ENCODE measurements at places on chromosomes 6 and 20.
A peak's percentile ranks its signal among the peaks of the same experiment; 100 is the strongest.

DNA sequence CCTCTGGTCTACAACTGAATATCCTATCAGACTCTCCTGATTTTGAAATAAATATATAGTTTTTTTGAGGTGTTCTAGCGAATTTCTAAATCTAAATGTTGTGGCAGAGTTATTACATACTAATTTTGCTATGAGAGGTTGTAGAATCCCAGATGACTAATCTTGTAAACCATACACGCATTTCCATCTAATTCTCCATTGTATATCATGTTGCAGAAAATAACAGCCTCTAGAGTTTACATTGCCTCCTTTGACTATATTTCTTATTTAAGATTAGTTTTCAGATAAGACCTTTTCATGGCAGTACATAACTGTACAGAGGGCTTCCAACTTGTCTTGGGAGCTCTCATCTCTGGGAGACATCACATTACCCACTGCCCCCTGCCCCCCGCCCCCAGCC is 22.9 kb downstream of the PTPN1 start:
- no peak for DNase-seq

DNA sequence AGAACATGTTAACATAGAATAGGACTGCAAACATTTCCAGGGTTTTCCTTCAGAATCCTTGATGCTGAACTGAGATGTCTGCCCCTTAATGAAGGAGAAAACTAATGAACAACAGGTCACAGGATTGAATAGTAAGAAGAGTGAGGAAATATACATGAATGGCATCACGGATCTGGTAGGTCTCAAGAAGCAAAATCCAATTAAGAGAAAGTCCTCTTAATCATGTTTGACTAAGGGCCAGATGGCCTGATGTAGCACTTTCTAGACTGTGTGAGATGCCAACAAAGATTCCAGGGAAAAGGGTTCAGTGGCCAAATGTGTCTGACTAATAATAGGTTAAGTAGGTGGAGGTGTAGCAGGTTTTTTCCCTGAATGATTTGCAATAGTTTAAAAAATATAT is 13.7 kb upstream of the SHPRH start:
- no peak for DNase-seq

DNA sequence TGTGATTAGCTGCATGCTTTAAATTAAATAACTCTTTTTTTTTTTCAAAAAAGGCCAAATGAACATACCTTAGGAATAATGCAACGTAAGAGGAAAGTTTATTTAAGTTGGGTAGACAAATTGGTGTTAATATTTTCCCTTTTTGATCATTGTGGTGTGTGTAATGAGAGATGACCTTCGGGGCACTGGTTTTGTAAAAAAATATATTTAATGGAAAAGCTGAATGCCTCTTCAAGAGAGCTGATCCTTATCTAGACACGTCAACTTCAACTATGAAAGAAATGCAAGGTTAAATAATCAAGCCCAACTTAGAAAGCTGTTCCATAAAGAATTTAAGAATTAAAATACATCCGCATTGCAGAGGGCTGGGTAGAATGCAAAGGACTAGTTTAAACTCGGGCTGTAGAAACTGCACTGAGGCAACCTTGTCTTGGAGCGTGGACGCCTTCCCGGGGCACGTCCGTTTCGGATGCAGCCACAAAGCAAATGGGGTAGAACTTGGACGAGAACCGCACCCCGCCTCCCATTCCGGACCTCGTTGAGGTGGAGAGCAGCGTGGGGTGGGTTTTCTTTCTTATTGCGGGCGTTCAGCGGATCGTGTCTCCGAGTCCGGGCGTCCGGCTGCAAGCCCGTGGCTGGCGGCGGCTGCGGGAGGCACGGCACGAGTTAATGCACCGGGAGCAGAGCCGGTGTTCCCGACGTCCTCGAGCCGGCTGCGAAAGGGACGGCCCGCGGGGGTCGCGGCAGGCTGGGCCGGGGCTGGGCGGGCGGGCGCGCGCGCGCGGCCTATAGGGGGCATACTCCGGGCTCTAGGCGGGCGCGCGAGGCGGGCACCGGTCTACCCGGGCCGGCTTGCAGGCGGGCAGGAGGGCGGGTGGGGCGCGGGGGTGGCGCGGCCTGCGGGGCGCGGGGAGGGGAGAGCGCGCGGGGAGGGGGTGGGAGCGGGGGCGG is 1.9 kb downstream of the JARID2 start:
- DNase-seq, result peak; percentile 58

DNA sequence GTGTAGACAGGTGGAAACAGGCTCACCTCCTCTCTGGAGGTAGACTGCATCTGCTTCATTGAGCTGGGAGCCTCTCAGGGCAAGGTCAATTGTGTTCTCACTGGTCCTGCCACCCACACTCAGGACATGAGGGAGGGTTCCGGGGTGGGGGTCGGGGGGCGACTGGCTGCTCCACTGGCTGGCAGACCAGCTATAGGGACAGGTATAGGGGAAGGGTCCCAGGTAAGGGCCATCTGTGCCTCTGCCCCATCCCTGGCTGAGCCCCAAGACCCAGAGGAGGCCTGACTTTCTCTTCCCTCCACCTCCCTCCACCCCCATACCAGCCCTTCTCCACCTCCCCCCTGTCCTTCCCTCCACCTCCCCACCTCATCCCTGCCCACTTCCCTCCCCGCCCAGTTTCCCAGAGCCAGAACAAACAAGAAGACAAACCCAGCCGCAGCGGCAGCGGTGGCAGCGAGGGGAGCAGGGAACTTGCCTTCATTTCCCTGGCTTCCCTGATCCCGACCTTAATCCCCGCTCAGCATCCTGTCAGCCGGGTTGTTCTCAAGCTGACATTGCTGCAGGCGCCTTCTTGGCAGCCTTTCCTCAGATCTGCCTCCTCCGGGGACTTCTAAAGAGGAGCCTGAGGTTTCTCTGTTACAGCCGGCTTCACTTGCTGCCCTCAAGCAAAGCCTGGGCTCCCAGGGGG is 18.3 kb upstream of the FOXP4 start:
- no peak for DNase-seq

- peak; percentile 69 for DNase-seq
These were observed 34.2 kb downstream of the DTNBP1 start for GRCh38 chr6:15628499-15629131.

GRCh38 chr20:36878941-36879340 is 3.0 kb downstream of the TLDC2 start:
- no peak for DNase-seq

- no peak for DNase-seq
These were observed 205.3 kb upstream of the CNR1 start for GRCh38 chr6:88371480-88371879.

DNA sequence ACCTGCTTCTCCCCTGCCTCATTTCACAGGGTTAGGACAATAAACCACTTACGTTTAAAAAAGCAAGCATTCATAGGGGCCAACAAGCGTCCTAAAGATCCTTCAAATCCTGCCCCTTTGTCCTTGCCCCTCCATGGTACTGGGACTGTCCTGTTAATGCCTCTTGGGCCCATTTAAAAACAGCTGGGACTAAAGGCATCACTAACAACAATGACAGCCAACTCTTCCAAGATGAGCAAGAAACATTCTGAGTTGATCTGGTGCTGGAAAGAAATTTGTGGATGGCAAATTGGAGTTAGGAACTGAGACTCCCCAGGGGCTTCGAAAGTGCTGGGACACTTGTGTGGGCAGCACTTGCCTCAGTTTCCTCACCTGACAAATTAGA is 93.4 kb downstream of the ZMYND8 start:
- no peak for DNase-seq

GRCh38 chr6:112480553-112480952 is 133.4 kb downstream of the RFPL4B start:
- no peak for DNase-seq

- DNase-seq, result no peak
These were observed 136.2 kb downstream of the BMP7 start for GRCh38 chr20:57130160-57130772.

DNA sequence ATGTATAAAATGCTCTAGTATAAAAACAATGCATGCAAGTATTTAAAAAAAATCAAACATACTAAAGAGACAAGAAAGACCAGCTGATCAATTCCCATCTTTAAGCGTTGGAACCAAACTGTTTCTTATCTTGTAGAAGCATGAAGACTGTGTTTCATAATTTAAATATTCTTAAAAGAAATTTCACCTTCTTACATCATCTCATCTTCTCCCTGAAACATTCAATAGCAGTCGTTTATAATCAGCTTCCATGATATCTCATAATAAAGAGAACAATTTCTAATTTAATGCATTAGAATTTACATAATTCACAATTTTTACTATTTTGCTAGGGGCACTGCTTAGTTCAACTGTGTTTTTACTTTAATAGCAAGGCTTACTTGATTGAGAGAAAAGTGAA is 468.1 kb upstream of the MARCKS start:
- DNase-seq, result no peak

DNA sequence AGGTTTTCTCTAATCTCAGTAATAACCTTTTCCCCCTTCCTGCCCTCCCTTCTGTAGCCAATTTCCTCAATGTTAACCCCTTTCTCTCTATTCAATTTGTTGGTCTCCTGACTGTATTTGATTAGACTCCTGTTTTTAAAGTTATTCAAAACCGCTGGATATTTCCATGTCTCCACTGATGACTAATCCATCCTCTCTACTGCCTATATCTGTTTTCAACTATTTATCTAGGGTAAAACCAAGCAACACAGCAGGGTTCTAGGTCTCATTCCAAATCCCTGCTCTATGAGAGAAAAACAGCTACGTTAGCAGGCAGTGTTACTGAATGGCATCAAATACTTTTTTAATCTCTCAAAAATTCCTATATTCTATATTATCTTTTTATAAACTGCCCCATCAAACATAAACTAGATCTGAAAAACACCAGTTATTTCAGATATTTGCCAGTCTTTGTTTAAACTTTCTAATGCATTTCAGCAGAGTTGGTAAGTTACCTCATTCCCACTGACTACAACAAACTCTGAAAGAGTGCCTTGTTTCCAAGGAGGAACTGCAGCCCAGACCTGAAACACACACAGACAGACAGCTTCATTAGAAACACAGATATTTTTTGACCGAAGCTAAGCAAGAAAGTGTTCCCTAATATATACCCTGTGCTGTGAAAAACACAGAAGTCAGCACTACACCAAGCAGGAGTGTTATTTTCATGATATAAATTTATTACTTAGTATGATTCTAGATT is 8.2 kb downstream of the RTN4IP1 start:
- DNase-seq, result no peak

GRCh38 chr6:88165087-88165843 is 882 bp downstream of the CNR1 start:
- DNase-seq, result no peak

DNA sequence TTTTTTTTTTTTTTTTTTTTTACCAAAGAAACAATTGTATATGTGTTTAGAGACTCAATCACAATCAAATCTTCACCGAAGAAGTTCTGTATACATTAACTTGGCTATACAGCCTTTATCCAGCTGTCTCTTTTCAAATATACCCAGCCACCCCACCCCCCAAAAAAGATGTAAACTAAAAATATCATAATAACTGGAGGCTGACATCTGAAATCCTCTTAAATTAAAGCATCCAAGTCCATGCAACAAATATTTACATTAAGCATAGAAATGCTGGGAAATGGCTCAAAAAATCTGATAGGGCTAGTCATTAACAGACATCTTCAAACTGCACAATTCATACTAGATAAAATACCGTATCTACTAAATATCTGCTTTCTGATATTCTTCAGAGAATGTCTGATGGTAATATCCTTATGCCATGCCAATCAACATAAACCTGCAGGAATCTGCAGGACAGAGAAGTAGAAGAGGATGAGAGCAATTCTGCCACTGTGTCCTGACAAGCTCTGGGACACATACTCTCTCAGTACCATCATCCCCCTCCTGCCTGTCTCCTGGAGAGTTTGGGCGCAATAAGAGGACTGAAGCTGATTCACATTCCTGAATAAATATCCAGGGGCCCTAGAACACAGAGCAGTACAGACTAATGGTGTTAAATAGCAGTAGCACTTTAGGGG is 152.4 kb downstream of the KIF6 start:
- no peak for DNase-seq

- no peak for DNase-seq
These were observed 468.2 kb downstream of the MMUT start for GRCh38 chr6:48994811-48995210.

DNA sequence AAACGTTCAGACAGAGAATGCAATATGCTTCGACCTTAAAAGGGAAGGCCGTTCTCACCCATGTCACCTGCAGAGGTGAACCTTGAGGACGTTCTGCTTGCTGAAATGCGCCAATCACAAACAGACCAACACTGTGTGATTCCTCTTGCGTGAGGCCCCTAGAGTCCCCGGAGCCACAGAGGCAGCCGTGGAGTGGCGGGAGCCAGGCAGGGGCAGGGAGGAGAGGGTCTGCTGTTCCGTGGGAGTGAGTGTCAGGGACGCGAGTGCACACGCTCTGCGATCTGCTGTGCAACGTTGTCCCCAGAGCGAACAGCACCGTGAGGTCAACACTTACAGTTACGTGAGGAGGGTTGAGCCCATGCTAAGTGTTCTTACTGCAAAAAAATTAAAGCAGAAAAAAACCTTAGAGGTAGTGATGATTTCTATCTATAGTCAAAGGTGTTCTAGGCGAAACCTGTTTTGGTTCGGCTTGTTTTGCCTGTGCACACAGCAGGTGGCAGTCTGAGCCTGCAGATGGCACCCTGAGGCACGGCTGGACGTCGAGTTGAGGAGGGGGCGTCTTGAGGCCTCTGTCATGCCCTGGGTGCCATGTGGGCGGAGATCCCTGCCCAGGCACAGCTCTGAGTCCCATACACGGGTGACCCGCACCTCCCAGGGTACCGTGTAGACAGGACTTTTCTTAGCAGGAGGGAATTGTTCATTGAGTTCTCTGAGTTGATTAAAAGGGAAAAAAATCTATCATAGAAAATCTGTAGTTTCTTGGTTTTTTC is 71.7 kb upstream of the FRMD1 start:
- DNase-seq, result no peak

GRCh38 chr6:169979873-169980432 is 228.5 kb downstream of the ERMARD start:
- DNase-seq, result no peak

- DNase-seq, result no peak
These were observed 50.7 kb upstream of the UTRN start for GRCh38 chr6:144234399-144234798.

DNA sequence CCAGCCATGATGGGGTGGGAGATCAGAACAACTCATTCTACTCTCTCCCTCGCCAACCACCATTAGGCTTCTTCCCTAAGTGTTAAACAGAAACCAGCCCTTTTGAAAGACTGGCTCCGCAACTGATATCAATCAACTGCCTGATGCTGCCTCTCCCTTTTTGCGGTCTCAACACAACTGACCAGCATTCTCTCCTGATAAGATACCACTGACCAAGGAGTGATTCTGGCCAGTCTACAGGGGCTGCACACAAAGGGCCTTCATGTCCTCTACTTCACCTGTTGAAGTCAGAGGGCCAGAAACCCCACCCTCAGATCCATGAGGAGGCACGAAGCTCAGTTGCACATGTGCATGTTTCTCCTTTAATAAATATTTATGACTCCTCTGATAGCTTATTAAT is 145.1 kb downstream of the CD24 start:
- DNase-seq, result no peak

- no peak for DNase-seq
These were observed 315.1 kb downstream of the UBE3D start for GRCh38 chr6:82750556-82750955.
